ENCODE measurements at places on chromosomes 4 and X. TPM values are rescaled to one million over a fixed set of nuclear protein-coding genes. Genes with fewer than 3 reads are reported as not detected.

PTTG2 gene
- total RNA-seq = not detected

- no peak overlapping the region for H3K4me3 ChIP-seq
- H3K27ac ChIP-seq = no peak overlapping the region
- no peaks in the 10 kb centered on the region for H3K36me3 ChIP-seq
- no peaks in the 10 kb centered on the region for H3K4me1 ChIP-seq
Measured at GRCh38 chrX:40508560-40508959, 72.2 kb upstream of the ATP6AP2 start.

CASK gene
- total RNA-seq = 18.9 TPM

DNA sequence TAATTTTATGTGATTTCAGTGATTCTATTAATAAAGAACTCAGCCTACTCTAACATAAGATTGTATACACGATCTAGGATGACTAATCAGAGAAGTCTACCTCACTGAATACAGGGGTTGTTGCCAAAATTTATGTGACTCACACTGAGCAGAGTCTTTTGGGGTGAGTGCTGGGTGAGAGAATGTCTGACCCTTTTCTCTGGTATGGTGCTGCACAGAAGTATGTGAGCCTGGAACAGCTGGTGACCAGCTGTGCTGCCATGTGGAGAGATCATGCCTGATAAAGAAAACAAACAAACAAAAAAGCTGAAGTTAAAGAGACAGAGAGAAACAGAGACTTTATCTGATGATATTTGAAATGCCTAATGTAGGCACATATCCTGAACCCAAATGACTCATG is 618.1 kb upstream of the GRIA3 start:
- H3K27ac ChIP-seq = no peak overlapping the region
- no peaks in the 10 kb centered on the region for H3K27me3 ChIP-seq
- no peak for DNase-seq
- no peaks in the 10 kb centered on the region for H3K36me3 ChIP-seq

DNA sequence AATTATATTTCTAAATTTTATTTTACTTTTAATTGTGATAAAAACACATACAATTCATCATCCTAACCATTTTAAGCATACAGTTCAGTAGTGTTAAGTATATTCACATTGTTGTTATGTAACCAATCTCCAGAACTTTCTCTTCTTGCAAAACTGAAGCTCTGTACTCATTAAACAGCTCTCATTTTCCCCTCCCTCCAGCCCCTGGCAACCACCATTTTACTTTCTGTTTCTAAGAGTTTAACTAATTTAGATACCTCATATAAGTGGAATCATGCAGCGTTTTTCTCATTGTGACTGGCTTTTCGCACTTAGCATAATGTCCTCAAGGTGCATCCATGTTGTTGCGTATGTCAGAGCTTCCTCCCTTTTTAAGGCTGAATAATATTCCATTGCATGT is 46.7 kb upstream of the NDP start:
- no peaks in the 10 kb centered on the region for H3K4me1 ChIP-seq
- H3K27ac ChIP-seq = no peak overlapping the region
- DNase-seq = no peak
- no peaks in the 10 kb centered on the region for H3K36me3 ChIP-seq
- no peaks in the 10 kb centered on the region for H3K27me3 ChIP-seq
- no peak overlapping the region for H3K4me3 ChIP-seq
